ENCODE measurements at places on chromosomes 1 and 21.

- no peak for DNase-seq
Measured at GRCh38 chr1:164637461-164638375, 78.7 kb downstream of the PBX1 start.

- no peak for DNase-seq
Measured at GRCh38 chr1:204398197-204399125, 13.2 kb downstream of the PPP1R15B start.

DNA sequence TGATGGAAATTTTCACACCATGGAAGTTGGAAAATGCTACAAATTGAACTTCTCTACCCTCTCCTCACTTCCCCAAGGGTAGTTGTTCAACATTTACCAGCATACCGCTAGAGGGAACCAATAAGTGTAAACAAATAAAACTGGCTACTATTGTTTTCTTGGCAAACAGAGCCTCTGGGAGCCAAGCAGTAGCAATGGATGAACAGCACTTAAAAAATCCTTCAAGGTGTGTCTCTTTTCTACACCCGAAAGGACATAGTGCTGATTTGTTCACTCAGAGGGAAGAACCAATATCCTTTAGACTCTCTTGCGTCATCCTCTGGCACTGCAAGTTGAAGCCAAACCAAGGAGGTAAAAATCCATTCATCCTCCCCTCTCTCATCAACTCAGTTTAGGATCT lies 161.5 kb downstream of the TBX15 start:
- no peak for DNase-seq

DNA sequence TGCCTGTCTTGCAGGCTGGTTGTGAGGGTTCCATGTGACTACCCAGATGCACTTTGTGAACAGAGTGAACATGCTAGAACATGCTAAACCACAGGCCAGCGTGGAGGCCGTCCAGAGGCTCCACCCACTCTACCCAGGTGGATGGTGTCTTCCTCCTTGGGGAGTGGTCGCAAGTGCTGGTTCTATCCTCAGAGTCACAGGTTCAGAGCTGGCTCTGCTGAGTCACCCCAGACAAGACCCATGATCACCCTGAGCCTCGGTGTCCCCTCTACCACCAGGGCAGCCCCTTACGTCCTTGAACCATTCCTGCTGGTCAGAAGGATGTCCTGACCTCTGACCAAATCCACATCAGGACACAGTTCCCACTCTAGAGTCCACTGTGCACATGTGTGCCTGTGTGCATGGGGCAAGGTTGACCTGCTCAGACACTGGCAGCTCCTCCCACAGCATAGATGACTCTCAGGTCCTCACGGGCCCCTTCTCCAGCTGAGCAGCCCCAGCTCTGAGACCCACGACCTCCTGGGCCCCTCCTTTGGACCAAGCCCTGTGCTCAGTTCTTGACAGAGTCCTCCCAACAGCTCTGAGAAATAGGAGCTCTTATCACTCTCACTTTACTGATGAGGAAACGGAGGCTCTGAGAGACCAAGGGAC lies 391.8 kb downstream of the MATN1 start:
- DNase-seq: no peak

- no peak for DNase-seq
Measured at GRCh38 chr1:161676441-161676840, 13.5 kb downstream of the FCGR2B start.

DNA sequence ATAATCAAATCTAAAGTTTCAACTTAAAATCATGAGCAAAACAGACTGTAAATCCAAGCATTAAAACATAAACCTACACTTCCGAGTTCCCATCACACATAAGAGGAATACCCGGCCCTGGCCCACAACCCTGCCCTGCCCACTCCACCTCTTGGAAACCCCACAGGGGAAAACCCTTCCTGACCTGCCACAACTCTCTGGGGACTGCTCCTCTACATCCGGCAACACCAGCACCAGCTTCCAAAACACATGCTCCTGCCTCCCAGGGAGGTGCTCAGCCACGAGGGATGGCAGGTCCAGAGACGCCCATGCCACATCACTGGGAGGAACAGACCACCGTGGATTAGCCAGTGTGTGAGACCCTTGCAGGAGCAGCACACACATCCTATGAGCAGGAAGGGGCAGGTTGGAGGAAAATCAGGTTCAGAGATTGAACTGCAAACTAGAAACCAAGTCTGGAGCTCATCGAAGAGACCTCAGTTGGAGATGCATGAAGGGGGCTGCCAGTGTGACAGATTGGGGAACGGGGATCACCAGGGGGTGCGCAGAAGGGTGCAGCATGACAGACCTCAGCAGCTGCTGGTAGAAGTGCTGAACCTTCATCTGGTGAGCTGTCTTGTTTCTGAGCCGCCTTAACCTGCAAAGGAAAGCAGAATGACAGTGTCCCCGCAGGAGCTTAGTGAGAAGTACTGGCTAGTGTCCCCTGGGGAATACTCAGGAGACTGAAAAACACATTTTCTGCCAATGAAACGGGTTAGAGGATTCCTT lies 25.8 kb upstream of the LSS start:
- no peak for DNase-seq

GRCh38 chr1:40638097-40639036 lies 27.1 kb downstream of the RIMS3 start:
- DNase-seq: no peak

GRCh38 chr21:39003982-39004633 lies 179.1 kb downstream of the PSMG1 start:
- no peak for DNase-seq

DNA sequence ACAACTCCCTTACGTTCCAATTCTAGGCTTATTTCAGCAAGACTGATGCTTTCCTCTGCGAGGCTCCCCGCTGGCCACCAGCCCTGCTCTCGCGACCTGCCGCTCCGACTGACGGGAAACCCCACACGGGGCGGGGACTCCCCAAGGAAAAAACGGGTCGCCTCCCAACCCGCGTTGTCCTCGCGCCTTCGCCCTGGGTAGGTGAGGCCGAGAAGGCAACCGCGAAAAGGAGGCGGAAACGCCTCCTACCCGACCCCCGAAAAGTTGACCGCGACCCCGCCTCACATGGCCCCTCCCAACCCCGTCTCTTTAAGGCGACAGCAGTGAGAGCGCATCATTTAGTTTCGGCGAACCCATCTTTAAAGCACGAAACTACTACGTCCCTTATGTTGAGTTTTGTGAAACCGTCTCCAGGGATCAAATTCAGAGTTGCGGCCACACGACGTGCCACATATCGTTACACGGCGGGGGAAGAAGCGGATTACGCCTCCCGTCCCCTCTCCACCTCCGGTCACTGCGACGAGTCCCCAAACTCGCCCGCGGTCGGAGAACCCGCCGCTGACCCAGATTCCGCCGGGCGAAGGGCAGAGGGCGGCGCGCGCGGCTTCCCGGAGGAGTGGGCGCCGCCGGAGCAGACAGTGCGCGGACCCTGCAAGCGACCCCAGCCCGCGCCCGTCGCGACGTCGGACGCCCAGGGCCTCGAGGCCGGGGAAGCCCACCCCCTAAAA lies 1.2 kb downstream of the ANP32E start:
- DNase-seq: peak; percentile 82

DNA sequence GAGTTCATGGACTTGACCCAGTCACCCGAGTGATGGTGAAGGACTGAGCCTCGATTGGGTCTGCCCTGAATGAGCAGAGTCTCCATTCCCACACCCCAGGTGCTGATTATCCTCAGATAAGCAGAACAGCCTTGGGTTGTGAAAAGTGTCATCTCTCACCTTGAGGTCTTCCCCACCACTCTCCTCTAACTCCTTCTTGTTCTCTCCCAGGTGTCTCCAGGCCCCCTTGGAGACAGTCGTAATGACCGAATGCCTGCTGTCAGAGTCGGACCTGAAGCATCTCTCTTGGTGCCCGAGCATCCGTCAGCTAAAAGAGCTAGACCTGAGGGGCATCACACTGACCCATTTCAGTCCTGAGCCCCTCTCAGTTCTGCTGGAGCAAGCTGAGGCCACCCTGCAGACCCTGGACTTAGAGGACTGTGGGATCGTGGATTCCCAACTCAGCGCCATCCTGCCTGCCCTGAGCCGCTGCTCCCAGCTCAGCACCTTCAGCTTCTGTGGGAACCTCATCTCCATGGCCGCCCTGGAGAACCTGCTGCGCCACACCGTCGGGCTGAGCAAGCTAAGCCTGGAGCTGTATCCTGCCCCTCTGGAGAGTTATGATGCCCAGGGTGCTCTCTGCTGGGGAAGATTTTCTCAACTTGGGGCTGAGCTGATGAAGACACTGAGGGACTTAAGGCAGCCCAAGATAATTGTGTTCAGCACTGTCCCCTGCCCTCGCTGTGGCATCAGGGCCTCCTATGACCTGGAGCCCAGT lies 3.4 kb downstream of the PRAMEF12 start:
- no peak for DNase-seq

GRCh38 chr1:22527555-22528296 lies 35.6 kb upstream of the EPHA8 start:
- no peak for DNase-seq

- DNase-seq: no peak
Measured at GRCh38 chr1:33378976-33379375, 51.9 kb downstream of the PHC2 start.

DNA sequence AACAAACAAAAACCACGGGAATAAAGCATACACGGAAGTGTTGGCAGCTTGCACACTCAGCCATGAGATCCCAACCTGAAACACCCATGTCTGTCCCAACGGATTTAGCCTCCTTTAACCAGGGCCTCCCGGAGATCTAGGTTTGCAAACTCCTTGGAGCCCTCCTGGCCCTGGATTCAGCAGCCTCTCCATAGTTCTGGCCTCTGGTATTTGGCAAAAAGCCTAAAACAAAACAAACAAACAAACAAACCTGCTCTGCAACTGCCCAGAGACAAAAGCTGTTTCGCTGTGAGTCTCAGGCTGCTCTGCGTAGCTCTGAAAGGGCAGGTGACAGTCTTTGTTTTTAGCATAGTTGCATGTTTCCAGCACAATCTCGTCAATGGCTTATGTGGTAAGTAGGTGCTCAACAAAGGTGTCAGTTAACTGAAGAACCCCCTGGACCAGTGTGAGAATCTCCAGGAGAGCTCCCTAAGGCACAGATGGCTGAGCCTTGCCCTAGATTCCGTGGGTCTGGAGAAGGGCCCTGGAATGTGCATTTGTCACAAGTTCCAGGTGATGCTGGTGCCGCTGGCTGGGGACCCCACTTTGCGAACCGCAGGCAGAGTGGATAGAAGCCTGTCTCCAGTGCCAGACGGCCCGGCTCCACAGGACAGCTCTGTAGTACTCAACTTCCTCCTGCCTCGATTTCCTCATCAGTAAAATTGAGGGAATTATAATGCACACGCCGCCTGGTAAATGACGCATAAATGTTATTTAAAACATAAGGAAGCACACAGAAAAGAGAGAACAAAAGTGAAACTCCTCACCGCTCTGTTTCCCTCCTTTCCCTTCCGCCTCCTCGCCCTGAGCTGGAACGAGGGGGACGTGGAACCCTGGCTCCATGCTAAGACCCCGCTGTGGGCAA lies 86.2 kb downstream of the RIPK4 start:
- DNase-seq: no peak

DNA sequence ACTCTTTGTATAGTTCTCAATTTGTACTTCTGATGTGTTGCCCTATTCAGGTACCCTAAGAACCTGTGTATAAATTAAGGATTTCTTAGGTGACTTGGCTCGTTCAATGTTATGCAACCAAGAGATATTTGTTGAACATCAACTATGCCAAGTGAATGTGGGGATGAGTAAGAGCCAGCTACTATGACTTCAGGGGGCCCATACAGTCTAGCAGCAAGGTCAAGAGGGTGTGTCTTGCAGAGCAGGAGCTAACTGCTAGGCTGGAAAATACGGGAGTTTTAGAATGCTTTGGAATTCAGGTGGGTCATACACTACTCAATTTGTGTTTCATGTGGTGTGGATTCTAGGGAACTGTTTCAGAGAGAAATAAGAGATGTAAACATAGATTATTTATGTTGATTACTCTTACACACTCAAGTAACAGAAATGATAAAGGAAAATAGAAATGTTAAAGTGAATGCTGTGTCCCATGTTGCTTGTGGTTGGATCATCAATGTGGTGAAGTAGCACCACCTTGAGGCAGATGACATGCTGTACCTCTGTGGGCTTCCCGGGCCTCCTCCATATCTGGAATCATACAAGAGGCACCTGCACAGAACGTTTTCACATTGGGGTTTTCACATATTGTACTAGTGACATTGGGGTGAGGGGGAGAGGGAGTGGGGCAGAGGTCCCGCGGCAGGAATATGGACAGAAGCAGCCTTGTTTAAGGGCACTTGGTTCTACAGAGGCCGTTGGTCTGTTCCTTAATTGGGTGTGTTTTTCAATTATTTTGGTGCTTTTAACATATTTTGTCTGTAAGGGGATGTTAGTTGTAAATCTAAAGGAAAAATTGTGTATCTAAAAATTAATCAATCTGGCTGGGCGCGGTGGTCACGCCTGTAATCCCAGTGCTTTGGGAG lies 12.4 kb downstream of the ARPC5 start:
- no peak for DNase-seq

GRCh38 chr1:1687846-1688245 lies 4.7 kb downstream of the SLC35E2B start:
- DNase-seq: no peak

- no peak for DNase-seq
Measured at GRCh38 chr1:78373676-78374075, 117.1 kb upstream of the PTGFR start.

GRCh38 chr1:47104816-47105215 lies 32.4 kb upstream of the CYP4A22 start:
- DNase-seq: no peak

DNA sequence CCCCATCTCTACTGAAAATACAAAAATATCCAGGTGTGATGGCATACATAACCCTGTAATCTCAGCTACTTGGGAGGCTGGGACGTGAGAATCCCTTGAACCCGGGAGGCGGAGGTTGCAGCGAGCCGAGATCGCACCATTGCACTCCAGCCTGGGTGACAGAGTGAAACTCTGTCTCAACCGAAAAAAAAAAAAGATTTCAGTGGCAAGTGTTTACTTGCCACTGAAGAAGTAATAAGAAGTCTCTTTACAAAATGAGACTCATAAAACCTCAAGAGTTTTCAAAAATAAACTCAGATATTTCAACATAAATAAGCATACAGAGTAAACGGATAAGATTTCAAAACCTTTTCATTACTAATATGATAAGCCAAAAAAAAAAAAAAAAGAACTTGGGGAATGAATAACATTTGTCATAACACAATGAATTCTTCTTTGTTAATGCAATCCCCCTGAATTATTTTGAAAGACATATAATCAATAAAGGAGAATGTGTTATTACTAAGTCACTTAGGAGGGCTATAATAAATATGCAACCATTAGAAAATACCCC lies 34.2 kb upstream of the EXO1 start:
- DNase-seq: no peak

DNA sequence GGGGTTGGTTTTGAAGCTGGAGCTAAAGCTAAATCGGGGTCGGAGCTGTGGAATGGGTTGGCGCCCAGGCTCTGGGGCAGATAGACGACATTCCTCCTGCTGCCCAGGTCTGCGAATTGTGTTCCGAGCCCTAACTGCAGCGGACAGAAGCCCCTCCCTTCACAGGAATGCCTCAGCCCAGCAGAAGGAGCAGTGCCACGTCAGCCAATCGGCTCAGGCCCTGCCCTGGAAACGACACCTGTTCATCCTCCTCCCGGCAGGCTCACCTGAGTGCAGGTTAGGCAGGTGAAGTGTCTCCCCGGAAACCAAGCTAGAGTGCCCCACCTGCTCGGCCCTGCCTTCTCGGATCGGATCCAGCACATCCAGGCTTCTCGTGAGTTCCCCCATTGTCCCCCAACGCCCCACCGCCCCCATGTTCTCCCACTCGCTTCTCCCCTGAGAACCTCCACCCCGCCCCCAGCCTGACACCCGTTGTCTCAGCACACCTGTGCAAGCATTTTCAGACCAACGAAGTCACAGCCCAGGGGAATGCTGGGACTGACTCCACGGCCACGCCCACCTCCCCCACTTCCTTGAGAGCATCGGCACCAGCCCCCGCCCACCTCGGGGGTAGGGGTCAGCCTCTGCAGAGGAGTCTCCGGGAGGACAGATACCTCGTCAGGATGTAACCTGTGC lies 775 bp downstream of the TMEM125 start:
- no peak for DNase-seq

- no peak for DNase-seq
Measured at GRCh38 chr21:34022627-34023335, 50.6 kb upstream of the MRPS6 start.
